Stimulated activated CD4-positive, alpha-beta T cell treated with anti-CD3 and anti-CD28 coated beads, Interleukin-4, amount 100 ng/mL, for 1 hour (primary cell): ENCODE measurements at places on chromosomes 1 and 21.

- DNase-seq = no peak
Observed at GRCh38 chr1:155893389-155894142, 17.6 kb downstream of the RIT1 start.

GRCh38 chr1:109923946-109924275 lies 13.3 kb downstream of the CSF1 start:
- no peak for DNase-seq

DNA sequence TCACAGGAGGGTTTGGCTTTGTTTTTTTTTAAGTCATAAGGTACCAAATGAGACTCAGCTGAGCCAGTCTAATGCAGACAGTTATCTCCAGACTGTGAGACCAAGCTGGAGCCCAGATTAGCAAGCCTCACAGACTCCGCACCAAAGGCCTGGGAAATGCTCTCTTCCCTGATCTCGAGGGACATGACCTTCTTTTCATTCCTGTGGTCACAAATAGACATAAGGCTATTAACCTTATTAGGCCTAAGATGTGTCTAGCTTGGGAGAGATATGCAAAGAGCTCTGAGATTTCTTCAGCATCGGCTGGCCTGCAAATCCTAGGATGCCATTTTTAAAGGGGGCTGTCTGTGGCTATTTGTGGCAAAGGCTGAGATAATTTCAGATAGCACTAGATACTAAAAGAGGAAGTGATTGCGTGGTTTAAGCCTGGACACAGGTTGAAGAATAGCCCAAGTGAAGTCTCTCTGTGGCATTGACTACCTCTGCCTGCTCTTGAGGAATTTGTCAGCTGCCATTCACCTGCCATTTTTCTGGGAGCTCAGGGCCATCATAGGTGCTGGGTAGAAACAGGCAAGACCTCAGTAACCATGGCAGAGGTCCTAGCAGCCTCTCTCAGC lies 301.3 kb downstream of the SIPA1L2 start:
- no peak for DNase-seq

DNA sequence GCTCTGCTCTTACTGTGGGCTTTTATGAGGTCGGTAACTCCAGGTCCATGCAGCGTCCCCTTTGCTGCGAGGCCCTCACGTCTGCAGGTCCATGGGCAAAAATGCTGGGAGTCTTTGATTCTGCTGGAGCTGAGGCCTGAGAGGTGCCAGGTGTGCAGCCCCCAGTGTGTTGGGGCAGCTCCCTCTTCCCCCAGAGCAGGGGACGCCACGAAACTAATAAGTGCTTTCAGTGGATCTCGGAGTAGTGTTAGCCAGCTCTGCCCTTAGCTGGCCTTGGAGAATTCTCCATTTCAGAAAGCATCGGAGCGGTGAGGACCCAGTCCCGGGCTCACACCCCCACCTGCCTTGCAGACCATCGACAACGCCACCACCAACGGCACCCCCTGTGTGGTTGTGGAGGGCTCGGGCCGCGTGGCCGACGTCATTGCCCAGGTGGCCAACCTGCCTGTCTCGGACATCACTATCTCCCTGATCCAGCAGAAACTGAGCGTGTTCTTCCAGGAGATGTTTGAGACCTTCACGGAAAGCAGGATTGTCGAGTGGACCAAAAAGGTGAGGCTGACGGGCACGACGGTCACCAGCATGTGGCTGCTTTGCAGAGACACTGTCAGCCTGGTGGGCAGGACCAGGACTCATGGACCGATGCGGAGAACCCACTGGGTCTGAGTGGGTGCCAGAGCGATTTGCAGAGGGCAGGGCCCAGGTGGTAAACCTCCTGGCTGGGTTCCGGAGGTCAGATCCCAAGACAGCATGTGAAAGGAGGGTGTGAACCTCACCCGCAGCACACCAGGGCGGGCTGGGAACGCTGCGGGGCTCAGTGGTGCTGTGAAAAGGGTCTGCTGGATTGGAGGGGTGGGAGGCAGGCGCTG lies 25.5 kb downstream of the TRPM2 start:
- DNase-seq = no peak

DNA sequence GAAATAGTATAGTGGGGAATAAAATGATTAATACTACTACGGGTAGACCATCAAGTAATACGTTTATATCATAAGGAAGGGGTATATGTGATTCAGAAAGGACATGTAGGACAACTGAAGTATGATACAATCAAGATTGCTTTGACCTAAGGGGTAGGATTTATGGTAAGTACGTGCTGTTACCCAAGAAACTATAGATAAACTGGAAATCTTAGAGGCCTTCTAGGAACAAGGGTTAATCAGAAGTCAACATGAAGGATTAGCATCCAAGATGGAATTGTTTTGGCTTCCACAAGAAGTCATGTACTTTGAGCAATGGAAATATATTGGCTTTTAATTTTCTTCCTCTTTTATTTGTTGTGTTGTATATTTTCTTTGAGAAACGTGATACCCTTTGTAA lies 13.2 kb upstream of the ZMYM4 start:
- no peak for DNase-seq

DNA sequence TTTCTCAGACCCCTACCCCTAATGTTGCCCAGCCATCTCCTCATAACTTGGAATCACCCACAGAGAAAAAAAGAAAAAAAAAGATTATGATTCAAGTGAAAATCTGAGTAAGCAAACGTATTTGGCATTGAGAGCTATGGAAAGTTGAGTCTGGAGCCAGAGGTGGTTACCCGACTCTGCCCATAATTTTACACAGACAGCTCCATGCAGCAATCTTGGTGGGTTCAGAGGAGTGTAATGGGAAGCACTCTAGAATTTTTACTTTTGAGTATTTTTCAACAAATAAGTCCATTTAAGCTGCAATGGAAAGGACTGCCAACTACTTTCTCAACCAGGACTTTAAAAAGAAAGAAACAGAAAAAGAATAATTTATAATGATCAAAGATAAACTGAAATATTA lies 62.7 kb downstream of the ZC3H11B start:
- DNase-seq = no peak

DNA sequence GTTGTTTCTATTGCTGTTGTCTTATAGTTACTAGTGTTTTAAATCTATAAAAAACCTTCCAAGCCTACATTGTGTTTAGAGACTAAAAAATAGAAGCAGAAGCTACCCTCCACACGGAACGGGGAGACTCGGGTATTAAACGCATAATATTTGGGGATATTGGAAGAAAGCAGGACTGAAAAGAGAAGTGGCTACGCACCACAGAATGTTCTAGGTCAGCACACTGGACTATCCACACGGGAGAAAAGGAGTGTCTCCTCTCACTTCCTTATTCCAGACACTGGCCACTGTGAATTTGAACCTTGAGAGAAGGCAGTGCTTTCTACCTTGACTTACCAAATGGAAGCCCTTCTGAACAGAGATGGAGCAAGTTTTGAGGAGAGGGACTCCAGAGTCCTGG lies 1.0 kb upstream of the OR10J4 start:
- DNase-seq = no peak

DNA sequence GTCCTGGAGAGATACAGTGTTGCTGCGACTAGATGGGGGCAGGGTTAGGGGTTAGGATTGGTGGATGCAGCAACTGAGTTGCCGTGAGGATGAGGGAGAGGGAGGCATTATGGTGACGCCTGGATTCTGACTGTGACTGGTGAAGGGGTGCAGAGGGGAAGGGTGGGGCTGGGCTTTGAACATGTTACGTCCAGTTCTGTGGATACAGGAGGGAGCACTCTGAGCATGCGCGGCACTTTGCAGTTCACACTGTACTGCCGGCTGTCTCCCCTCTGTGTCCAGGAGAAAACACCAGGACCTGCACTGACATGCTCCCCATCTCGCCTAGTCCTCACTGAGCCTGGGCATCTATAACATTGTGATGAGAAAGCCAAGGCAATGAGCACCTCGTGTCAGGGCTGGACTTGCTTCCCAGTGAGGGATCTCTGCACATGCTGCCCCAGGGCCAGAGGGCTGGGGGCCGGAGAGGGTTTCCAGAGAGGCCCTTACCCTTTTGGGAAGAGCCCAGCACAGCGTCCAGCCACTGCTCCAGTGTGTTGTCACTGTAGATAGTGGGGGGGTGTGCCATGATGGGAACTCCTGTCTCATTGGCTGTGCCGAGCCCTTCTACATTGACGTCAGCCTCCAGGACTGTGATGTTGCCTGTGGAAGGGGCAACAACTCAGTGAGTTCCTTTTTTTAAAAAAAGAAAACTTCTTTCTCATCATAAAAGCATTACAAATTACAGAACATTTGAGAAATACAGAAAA lies 7.6 kb downstream of the FAM151A start:
- no peak for DNase-seq

- no peak for DNase-seq
Observed at GRCh38 chr1:248243204-248243603, 12.0 kb downstream of the OR2M4 start.
